NCI-H187 (cell line): ENCODE measurements at places on chromosomes 6 and 20.

DNA sequence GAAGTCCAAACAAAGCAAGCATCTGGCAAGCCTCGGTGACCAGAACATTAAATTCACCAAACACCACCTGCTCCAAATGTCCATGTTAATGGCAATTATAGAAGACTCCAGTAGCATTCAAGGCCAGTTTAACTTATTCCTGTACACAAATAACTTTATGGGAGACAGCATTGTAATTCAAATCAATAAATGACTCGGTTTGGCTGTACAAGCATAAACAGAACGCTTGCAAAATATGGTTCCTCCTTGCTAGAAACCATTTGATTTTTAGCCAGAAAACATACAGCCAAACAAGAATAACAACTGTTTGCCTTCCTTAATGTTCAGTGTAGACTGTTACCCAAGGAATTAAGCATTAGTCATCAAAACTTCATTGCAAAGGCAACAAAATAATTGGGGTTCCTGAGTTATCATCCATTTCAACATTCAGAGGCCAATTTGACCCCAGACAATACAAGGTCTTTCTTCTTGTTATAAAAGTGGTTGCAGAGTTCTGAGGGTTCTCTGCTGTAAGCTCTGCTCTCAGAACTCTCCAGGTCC, 125.1 kb downstream of the BFSP1 start:
- DNase-seq, result no peak

DNA sequence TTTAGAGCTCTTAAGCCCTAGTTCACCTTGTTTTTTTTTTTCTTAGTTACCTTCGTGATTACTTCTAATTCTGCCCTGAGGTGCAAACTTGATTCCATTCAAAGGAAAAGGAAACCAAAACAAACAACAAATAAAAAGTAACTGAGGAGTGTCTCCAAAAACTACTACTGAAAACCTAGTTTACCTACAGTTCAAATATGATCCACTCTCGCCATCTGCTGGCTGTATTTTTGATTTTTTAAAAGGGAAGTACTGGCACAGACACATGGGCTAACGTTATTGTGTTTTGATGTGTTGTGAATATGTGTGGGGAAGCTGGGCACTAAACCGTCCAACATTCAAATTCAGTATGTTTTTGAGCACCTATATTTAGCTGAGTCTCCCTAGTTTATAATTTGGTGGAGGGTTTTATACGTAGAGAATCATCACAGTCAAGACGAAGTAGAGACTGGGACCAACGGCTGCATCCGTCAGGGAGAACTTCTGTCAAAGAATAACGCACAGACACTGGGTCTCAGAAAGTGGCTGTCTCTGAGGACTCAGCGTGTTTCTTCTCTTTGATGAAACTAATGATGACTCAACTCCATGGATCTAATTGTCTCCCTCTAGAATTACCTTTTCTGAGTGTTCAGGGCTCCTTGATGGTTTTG, 373.5 kb upstream of the BTBD3 start:
- peak; percentile 60 for DNase-seq

GRCh38 chr20:36599912-36600345, 5.7 kb upstream of the RAB5IF start:
- no peak for DNase-seq

DNA sequence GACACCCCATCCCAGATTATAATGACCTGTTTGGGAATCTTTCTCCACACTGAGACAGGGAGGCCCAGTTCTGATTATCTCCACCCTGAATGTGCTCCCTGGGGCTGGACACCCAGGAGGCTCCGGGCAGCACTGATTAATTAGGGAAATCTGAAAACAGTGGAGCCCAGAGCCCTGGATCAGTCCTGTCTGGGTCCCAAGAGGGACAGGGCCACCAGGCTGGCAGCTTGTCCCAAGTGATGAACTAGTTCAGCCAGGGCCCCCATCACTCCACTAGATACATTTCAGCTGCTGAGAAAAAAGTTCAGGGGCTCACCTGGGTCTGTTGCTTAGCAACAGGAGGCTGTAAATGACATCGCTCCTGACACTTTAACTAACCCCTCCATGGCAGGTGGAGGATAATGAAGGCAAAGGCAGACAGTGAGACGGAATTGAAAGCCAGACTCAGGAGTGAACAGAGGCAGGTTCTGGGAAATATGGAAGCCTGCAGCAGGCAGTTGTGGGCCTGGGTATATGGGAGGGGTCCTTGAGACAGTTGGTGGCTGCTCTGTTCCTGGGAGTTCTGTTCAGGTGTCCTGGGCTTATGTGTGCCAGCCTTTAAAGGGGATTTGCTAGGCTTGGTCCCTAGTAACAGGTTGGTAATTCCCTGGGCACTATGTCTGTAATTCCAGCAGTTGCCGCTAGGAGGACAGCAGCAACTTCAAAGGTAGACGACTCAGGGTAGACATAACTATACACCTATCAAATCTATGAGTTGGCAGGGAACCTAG, 78.3 kb upstream of the CTNNBL1 start:
- DNase-seq, result peak; percentile 5

GRCh38 chr6:69542494-69542893, 254.3 kb downstream of the LMBRD1 start:
- DNase-seq, result no peak
